ENCODE measurements at places on chromosomes 16 and 17.

DNA sequence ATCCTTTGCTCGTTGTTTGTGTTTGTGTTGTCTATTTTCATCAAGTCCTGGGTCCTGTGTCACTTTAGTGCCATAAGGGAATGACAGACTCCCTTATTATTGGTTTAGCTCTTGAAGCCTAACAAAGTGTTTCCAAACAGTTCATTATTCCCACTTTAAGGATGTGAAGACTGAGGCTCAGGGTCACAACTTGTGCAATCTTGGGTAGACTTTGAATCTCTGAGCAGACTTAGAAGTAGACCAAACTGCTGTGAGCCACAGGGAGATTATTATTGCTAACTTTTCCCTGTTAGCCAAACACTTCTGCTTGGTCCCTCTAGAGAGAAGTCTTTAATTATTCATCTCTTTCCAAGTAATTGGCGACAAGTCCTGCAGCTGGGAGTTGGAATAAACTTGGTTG, 31.8 kb downstream of the PRKCB start:
- DNase-seq: no peak

DNA sequence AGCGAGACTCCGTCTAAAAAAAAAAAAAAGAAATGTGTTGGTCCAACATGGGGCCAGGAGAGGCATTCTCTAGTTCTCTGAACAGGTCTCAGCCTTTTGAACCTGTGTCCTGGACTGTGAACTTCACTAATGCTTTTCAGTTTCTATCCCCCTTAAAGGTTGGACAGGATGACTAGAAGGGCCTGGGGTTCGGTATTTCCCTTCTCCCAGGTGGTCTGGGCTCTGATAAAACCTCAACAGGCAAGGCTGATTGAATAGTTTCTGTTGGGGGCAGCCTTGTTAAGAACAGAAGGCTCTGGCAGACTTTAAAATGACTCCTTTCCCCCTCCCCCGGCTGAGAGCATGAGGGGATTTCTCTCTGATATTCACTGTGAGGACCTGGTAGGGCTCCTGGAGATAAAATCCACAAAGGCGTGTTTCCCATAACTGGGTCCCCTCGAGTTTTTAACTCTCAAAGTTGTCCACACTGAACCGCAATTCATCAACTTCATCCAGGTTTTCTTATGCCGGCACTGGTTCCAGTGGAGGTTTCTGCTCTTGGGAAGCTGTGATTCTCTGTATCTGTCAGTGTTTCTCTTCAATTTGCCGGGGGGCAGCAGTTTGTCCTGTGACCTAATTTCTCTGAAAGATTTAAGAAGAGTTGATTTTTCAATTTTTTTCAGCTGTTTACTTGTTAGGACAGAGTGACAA, 91.3 kb downstream of the METRNL start:
- DNase-seq: no peak

- DNase-seq: no peak
Measured at GRCh38 chr17:55969562-55970324, 183.5 kb upstream of the ANKFN1 start.

- no peak for DNase-seq
Measured at GRCh38 chr16:74995986-74996385, 2.8 kb upstream of the ZNRF1 start.

DNA sequence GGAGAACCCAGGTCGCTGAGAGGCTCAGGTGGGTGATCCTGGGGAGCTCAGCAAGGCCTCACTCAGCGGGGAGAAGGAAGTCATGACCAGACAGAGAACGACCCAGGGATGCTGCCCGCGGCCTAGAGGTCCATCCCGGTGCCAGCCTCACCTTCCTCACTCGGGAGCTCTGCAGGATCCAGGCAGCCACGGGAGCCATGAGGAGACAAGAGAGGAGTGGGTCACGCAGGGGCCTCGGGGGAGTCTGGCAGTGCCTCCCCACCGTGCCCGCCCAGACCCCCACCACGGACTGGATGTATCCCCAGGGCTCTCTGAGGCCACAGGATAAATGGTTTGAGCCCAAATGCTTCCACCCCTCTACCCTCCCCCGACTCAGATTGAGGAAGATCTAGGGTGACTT, 10.7 kb downstream of the ATP2A3 start:
- DNase-seq: no peak

DNA sequence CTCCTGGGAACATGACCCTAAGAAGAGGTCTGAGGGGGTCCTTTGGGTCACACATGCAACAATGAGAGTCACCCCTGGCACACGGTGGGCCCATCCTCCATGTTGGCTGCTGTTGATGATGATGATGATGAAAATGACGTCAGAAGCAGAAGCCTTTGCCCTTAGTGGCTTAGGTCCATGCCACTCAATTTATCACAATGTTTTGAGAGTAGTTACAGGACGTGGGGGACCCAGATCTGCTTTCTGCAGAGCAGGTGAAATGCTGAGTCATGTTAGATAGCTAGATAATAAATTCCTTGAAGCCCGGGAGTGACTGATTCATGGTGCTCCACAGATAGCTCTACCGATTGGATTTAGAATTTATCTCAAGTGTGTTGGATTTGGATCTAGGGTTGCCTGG, 53.9 kb downstream of the VPS35L start:
- DNase-seq: no peak

- no peak for DNase-seq
Measured at GRCh38 chr17:38663125-38663751, 11.5 kb downstream of the EPOP start.

DNA sequence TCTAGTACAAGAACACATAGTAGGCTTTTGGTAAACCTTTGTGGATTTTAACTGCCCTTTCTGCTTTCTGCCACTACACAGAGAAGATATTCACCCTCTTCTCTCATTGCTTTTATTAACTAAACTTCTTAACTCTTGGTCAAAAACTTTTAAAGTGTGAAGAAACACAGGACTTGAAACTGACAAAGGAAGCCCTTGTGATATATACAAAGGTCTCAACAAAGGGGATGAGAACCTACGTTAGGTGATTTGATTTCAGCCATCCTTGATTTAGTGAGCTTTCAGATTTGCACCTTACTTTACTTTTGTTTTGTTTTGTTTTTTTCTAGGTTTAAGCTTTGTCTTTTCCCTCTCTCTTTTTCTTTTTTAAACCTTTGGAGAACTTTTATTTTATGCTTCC, 66.9 kb downstream of the TBX4 start:
- no peak for DNase-seq

DNA sequence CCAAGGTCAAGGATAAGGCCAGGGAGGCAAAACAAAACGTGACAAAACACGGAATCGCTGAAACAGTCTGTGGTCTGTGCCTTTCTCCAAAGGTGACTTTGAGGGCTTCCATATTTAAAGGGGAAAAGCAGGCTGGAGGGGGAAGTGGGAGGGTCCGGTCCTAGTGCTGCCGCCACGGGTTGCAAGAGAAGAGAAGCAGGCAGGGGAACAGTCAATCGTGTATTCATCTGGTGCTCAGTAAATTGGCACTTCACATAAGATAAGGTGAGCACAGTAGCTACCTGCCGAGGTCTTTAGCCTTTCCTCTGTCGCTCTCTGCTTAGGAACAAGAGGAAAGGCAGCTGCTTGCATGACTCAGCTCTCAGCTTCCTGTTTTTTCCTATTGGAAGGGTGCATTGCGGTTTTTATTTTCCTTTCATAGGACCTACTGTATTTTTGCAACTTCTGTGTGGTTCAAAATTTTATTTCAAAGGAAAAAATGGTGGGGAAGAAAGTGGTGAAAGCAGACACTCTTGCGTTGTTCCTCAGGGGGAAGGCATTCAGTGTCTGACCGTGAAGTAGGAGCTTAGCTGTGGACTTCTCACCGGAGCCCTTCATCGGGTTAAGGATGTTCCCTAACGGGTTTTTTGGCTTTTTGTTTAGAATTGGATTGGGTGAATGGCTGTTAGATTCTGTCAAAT, 7.1 kb upstream of the LGALS3BP start:
- peak; percentile 64 for DNase-seq

DNA sequence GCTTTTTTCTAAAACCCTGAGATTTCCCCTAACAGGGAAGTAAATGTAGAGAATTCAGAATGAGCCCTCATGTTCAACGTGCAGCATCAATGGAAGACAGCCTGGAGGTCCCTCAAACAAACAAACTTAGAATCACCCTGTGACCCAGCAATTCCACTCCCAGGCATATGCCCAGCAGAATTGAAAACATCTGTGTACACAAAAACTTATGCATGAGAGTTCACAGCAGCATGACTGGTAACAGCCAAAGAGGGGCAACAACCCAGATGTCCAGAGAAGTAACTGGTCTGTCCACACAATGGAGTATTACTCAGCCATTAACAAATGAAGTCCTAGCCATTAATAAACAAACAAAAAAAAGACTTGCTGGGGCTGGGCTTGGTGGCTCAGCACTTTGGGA, 252.7 kb downstream of the PARN start:
- DNase-seq: no peak

DNA sequence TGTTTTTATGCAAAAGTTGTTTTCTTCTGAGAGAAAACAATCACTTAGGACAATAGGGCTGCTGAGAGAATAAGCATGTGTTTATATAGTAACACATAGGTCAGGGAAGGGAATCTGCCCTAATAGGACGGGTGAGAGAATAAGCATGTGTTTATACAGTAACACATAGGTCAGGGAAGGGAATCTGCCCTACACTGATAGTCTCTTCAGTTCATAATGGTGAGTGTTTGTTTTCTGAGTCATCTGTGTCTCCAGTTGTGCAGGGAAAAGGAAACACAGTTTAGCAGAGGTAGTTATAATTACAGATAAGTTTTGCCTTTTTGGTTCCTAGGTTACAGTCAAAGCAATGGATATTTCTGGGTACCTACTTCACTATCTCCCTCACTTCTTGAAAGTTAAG, 252.3 kb upstream of the CA10 start:
- DNase-seq: no peak

DNA sequence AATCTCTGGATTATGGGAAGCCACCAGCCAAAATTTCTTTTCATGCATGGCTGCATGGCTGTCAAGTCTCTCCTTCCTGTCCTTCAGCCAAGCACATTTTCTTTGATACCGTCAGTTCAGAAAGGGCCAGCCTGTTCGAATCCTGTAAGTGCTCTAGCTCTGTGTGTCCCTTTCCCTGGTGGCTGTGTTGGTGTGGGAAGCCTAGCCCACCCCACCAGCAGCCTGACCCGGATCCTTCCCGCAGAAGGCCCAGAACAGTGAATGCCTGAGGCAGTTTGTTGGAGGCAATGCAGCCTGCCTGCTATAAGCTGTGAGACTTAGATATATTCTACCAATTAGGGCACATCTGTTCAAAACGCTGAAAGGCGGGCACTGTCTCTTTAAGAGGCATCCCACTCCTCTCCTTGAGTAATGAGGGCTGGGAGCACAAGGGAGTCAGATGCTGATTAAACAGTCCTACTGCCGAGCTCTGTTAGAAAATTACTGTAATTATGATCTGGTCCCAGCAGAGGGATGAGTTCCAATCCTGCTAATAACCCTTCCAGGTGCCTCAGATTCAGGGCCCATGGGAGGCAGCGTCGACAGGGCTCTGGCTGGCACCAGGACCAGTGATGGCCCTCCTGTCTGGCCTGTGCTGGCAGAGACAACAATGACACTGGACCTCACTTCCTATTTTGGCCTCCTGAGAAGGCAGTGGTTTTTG, 18.4 kb downstream of the SNX11 start:
- no peak for DNase-seq

- no peak for DNase-seq
Measured at GRCh38 chr16:82456683-82457082, 170.1 kb upstream of the CDH13 start.

DNA sequence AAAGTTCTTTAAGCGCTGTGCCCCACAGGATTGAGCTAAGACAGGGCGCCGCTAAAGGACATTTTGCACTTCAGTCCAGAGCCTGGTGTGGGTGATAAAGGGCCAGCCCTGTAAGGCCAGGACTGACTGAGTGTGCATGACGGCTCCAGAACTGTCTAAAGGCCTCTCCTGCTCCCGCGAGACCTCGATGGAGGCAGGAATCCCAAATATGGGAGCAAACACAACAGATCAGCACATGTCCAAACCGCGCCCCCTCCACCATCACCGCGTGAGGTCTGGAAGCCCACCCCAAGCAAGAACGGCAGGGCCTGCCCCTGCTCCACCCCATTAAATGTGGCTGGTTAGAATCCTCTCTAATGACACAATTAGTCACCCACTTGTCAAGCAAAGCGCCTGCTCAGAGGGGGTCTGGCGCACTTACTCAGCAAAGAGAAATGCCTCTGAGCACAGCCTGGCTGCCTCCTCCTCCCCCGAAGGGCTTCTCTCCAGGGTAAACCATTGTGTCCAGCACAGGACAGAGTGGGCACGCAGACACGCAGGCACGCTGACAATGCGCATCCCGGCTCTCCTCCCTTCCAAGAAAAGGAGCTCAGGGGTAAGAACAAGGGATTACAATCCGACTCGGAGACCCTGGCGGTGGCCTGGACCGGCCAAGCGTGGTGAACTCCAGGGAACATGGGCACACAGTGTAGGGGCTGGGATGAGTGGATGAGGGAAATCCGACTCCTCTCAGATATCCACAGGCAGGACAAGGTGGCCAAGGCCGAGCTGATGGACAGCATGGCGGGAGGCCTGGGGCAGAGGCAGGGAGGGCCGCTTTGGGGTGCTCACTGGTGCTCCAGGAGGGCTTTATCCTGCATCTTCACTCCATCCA, 1.5 kb downstream of the MXRA7 start:
- DNase-seq: no peak

GRCh38 chr17:40101367-40102210, 1.2 kb upstream of the NR1D1 start:
- DNase-seq: no peak

DNA sequence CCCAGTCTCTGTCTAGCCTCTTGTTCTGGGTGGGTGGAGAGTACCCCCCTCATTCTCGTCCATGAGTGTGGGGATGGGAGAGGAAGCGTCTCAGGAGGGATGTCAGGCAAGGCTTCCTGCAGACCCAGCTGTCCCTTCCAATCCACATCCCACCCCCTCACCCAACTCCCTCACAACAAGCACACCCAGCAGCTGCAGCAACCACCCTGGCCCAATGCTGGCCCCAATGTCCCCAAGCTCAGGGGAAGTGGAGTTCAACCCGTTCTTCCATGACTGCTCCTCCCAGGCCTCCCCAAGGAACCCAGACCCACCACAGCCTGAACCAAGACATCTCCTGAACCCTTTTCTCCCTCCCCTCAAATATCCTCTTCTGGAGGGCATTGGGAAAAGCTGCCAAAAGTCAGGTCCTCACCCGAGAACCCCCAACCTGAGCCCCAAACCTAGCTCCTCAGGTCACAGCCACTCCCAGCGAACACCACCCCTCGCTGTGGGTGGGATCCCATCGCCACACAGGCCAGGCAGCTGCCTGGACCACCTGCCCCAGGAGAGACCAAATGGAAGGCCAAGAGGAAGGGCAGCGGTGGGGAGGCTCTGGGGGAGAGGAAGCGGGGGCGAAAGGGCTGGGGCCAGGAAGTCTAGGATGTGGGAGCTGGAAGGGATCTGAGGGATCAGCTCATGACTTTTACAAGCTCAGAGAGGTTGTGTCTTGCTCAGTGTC, 47.6 kb downstream of the FZD2 start:
- DNase-seq: no peak

- DNase-seq: no peak
Measured at GRCh38 chr17:48081858-48082257, 19.4 kb downstream of the CBX1 start.

GRCh38 chr16:3470723-3471122, 24.6 kb downstream of the C16orf90 start:
- no peak for DNase-seq

GRCh38 chr17:77346765-77347164, 206.0 kb downstream of the SEC14L1 start:
- no peak for DNase-seq
